Amygdala (tissue), 56 donors: ENCODE measurements at places on chromosomes 2 and 18.

DNA sequence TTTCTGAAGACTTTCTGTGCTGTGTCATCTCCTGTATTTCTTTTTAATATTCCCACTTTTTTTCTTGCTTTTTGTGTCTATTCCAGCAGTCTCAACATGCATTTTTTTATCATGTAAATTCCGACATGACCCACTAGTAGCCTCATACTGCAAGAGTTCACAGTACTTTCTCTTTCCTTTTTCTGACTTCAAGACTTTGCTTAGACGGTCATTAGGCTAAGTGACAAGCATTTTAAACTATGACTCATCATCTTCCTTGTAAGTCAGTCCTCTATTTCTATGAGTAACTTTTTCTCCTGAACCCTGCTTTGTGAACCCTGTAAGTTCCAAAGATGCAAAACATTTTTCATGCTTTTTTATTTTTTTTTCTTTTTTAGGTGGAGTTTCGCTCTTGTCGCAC lies 381.2 kb downstream of the TXNL1 start:
- no peak for DNase-seq

DNA sequence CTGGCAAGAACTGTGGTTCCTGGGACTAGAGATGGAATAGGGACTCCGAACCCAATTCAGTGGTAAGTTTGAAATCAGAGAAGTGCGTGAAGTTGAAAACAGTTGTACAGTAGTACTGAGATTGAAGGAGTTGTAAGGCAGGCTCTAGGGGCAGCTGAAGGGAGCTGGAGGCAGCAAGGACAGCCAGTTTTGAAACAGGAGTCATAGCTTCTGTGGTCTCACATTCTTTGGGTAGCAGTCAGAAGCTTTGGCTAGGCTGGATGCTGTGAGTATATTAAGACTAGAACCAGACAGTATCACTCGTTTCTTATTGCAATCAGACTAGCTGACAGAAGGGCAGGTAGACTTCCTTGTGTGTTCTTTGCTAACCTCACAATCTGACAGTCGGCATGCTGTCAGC lies 64.5 kb upstream of the ADAM23 start:
- DNase-seq = no peak

DNA sequence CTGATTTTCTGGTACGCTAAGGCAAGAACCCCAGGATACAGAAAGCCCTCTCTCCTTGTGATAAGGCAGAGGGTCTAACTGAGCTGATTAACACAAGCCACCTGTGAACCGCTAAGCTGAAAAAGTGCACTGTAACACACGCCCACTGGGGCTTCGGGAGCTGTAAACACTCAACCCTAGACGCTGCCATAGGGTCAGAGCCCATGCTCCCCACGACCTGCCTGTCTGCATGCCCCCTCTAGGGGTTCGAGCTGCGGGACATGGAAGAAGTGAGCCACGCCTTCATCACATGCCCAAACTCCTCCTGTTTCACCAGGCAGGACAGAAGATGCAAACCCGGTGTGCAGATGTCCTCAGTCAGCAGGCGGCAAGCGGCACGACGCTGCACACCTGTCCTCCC lies 173.9 kb upstream of the RAB12 start:
- DNase-seq = no peak

DNA sequence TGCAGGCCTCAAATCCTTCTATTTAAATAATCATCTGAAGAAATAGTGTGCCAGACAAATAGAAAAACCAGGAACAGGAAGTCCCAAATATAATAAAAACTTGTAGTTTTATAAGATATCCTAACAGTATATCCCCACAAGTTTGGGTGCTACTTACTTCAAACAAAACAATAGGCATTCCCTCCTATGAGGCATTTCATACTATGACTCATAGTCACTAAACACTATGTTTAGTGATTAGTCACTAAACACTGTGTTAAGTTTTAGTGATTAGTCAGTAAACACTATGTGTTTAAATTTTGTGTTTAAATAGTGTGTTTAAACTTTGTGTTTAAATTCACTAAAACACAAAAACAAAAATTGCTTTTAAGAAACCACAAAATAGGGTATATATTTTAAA lies 407.0 kb upstream of the CDH19 start:
- DNase-seq = no peak

GRCh38 chr2:236217926-236218325 lies 46.3 kb downstream of the ASB18 start:
- no peak for DNase-seq

DNA sequence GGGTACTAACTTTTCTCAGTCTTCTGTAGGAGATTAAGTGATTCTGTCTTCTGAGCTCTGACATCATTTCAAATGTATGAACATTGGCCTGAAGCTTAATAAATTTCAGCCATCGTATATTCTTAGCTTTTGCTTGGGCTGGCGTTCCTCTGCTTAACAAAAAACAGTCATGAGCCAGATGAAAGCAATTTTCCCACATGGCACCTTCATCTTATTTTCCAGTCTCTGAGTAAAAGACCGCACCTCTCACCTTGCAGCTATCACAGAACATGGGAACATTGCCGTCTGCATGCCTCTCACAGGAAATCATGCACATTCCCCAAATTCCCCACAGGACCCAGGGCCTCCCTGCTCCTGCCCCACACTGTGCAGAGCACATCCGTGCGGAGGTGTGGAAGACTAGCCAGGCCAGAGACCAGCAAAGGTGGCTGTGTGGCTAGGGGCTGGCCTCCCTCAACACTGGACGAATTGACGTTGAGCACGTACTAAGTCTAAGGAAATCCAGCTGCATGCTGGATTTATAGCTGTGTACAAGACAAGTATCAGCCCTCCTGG lies 531.8 kb upstream of the ID2 start:
- no peak for DNase-seq

- DNase-seq = no peak
Measured at GRCh38 chr2:155633887-155634570, 698.5 kb downstream of the NR4A2 start.

DNA sequence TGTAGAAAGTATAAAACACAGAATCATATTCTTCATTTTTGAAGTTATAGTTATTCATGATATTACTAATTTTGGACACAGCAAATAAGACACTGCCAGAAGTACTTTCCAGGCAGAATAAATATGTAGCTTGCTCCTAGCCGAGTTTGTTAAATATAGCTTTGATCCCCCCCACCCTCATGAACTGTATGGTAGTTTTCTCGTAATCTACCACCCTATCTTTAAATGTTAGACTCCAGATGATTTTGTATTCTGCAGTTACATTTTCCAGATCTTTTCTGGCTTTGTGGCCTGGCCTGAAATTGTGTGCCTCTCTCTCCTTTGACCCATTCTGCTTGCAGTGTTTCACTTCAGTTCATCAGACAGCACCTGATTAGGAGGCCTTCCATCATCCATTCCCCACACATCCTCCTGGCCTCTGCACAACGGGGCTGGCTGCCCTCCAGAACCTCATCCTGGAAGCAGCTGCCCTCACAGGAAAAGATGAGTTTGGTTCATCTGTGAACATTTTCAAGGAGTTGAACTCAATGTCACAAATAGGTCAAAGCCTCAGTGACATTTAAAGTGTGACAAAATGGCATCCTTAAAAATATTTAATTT lies 4.7 kb upstream of the KCNJ3 start:
- no peak for DNase-seq

- DNase-seq = no peak
Measured at GRCh38 chr2:237712477-237713377, 85.3 kb downstream of the LRRFIP1 start.

DNA sequence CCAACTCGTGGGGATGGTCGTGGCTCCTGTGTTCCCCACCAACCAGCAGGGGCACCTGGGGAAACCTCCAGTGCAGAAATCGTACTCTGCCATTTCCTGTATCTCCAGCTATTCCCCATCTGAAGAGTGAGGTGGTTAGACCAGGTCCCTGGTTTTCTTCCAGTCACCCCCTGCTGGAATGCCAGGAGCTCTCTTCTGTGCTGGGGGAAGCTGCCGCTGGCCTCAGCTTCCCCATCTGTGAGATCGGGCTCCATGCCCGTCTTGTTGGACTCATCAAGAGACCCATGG lies 119.7 kb downstream of the INHBB start:
- DNase-seq = no peak

DNA sequence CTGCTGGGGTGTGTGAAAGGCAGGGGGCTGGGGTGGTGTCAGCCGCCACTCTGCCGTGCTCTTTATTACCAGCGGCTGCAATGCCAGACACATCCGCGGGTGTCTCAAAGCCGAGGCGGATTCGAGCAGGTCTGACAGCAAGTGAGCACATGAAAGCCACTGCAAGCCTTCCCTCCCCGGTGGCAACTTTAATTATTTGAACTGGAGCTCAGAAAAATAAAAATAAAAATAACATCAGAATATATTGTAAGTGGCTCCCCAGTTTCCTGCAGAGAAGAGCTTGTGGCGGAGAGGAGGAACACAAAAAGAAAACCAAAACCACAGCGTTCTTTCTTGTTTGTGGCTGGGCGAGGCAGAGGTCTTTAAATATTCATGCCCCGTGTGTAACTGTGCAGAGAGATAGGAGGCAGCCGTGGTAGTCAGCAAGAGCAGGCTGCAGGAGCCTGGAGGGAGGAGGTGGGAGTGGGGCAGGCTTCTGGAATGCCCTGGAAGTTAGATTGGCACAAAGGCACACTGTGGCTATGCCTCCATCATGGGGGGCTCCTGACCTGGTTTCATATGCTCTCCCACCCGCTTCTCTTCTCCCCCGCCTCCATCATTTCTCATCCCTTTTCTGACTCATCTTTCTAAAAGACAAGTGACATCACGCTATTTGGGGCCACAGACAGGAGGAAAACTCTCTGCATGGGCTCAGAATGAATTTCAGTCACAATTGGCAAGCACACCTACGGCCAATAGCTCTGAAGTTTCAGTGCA lies 199.8 kb downstream of the CLIP4 start:
- DNase-seq = no peak

GRCh38 chr18:47901624-47902362 lies 28.7 kb downstream of the SMAD2 start:
- no peak for DNase-seq

DNA sequence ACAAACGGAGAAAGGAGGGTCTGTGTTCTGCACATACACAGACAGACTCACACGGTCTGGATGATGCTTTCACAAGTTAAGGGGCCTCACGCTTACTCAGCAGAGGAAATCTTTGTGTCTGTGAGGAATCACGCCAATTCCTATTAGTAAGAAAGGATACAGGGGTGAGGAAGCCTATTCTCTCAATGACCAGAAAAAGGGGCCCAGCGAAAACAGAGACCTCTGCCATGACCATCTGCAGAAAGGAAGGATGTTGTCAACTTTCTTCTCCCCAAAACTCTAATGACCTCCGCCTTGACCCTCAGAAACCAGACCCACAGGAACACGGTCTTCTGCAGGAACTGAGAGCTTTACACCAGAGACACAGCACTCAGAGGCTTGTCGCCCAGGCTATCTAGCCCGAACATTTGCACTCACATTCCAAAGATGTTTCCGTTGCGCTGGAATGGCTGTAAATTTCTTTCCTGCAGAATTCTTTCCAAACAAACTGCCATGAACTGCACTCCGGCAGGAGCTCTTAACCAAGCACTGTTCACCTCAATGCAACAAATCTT lies 186.3 kb downstream of the TCF4 start:
- no peak for DNase-seq

DNA sequence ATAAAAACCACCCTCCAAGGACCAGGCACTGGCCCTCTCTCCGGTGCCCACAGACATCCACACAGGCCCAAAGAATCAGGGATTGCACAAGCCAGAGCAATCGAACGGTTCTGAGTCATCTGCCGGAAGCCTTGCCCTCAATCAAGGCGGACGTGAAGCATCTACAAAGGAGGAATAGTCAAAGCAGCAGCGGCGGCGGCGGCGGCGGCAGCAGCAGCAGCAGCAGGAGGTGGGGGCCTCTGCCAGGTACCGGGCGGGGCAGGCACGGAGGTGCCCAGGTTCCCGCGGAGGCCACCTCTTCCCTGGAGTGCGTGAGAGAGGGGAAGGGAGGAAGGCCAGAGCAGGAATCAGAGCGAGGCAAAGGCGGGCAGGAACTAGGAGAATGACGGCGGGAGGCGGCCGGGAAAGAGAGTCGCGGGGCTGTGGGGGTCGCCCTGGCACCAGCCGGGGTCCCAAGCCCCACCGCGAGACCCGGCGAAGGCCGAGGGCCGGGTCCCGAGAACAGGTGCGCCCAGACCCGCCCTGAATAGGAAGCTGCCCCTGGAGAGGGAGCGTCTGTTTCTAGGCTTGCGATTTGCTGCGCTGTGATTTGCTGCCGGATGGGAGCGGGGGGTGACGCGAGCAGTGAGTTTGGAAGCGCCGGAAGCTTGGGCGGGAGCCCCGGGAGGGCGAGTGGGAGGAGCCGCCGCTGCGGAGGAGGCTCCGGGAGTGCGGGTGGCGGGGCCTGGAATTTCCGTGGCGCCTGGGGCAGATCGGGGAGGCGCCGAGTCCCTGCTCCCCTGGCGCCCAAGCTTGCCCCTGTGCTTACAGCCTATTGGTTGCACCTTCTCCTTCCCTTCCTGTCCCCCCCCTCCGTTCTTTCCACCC lies at the start of gene SERPINB8:
Gene SERPINB8 (plus strand): TSS at position 140 of the 867 bp plus-strand sequence. CDS start 8,228 bp downstream, outside the sequence.
- peak; percentile 91 for DNase-seq

DNA sequence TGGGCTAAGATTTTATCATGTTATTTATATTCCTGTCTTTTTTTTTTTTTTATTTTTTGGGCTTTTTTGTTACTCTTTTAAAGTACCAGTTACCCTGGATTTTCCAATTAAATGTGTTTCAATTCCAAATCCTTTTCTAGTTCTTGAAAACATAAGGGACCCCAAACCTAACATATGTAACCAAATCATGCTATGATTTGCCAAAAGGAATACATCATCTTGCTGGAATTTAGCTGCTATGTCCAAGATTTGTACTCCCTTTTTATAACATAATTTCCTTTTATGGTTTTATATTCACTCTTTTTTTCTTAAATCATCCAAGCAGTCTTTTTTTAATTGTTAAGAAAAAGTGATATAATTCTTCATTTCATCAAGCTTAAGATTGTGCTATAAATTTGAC lies 60.9 kb upstream of the DSEL start:
- no peak for DNase-seq

- DNase-seq = no peak
Measured at GRCh38 chr2:183926433-183926832, 671.9 kb upstream of the ZNF804A start.

- no peak for DNase-seq
Measured at GRCh38 chr18:75257605-75258004, 47.0 kb downstream of the TSHZ1 start.

GRCh38 chr2:38750011-38750890 lies 910 bp downstream of the SRSF7 start:
- no peak for DNase-seq

- DNase-seq = no peak
Measured at GRCh38 chr2:28802975-28803429, 7.6 kb upstream of the SPDYA start.

- DNase-seq = no peak
Measured at GRCh38 chr2:211162911-211163310, 606.5 kb downstream of the CPS1 start.

GRCh38 chr2:157125685-157126084 lies 131.8 kb upstream of the GALNT5 start:
- DNase-seq = no peak

DNA sequence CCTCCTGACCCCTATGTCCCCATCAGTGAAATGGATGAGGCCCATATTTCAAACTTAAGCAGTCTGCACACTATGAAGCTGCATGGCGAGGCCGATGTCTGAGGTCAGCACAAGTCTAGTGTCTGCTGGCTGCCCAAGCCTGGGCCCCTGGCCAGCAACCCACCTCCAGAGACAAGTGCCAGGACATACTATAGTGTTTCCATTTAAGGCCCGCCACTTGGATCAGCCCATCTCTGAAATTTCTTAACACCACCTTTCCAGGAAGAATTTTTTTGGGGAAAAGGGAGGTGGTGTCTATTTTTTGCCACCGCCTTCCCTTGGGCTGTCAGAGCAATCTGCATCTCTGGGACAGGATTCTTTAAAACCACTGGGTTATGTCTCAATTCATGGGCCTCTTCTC lies 1.8 kb downstream of the ACVR1 start:
- DNase-seq = no peak

- no peak for DNase-seq
Measured at GRCh38 chr18:886076-886475, 18.6 kb upstream of the ADCYAP1 start.

GRCh38 chr2:98445177-98445682 lies 572 bp downstream of the INPP4A start:
- no peak for DNase-seq
